NCI-H1092 (cell line): ENCODE measurements at places on chromosomes 2 and 18.

DNA sequence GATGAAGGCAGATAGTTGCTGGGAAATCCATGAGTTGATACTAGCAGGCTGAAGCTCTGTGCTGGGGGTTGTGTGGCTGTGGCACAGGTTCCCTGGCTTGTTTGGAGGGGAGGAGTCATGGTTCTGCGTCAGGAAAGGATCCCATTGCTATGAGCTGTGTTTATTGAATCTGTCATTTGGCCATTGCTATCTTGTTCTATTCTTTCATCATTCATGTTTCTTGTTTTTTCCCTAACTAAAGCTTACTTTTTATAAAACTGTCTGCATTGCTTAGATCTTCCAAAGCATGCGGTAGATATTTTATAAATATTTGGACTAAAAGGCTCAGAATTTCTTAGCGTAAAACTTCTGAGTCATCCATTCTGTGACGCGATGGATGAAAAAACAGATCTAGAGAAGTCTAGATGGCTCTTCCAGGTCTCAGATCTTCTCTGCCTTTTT is 335.3 kb downstream of the PTPRM start:
- DNase-seq: no peak

DNA sequence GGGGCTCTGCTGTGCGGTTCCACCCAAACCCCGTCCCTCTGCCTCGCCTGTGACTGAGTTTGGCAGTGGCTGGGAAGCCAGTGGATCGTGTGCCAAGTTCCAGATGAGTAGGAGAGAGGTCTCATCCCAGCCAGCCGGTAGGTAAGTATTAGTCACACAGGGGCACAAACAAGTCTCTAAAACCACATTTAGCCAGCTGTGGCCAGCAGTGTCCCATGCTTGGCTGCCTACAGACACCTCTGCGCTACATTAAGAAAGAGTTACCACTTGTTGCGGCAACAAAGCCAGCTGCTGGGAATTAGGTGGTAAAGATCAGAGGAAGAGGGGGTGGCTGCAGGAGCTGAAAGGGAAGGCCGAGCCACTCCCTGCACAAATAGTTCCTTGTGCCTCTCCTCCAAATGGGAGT is 81.2 kb downstream of the GATA6 start:
- DNase-seq: no peak

DNA sequence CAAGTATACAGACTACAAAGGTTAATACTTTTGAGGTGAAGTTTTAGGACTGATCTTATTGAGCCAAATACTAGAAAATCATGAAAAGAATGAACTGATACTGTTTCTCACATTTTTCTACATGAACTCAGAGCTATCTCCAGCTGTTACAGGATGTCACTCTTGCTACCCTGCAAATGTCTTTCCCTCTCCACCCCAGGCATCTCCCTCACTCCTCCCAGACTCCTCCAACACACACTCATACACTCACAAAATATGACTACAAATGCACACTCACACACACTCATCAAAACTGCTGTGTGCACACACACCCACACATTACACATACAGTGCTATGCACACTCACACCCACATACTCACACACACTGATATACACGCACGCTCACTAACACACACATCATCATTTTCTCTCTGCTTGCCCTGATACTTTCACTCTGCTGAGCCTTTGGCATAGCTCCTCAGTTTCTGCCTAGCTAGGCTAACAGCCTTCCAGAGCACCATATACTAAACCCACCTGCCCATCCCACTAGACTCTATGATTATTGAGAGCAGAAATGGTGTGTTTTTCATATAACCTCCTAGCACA is 273.3 kb downstream of the CD226 start:
- DNase-seq: no peak

DNA sequence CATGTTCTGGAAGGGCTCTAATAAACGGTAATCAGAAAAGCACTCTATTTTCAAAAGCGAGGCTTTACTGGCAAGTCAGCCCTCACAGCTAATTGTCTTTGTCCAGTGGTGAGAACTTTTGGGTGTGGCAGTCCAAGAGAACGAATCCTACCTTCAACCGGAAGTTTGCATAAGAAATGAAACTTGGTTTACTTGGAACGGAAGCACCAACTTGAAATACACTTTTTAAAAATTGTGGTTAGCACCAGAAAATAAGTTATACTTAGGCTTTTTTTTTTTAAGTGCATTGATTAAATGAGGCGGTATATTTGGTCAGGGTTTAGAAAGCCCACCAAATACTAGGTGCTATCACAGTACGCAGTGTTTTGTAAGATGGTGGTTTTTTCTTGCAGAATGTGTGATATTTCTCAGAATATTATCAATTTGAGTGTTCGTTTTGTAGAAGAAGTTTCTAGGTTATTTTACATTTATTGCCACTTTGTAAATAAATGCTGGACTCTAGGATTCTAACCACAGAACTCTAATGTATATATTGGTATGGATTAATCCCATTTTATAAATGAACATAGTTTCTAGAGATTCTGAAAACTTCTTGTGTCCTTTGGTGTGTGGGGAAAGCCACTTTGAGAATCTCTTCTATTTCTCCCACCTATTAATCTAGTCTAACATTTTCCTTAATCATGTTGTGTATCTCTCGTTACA is 1.2 kb downstream of the MYL12A start:
- DNase-seq: no peak

DNA sequence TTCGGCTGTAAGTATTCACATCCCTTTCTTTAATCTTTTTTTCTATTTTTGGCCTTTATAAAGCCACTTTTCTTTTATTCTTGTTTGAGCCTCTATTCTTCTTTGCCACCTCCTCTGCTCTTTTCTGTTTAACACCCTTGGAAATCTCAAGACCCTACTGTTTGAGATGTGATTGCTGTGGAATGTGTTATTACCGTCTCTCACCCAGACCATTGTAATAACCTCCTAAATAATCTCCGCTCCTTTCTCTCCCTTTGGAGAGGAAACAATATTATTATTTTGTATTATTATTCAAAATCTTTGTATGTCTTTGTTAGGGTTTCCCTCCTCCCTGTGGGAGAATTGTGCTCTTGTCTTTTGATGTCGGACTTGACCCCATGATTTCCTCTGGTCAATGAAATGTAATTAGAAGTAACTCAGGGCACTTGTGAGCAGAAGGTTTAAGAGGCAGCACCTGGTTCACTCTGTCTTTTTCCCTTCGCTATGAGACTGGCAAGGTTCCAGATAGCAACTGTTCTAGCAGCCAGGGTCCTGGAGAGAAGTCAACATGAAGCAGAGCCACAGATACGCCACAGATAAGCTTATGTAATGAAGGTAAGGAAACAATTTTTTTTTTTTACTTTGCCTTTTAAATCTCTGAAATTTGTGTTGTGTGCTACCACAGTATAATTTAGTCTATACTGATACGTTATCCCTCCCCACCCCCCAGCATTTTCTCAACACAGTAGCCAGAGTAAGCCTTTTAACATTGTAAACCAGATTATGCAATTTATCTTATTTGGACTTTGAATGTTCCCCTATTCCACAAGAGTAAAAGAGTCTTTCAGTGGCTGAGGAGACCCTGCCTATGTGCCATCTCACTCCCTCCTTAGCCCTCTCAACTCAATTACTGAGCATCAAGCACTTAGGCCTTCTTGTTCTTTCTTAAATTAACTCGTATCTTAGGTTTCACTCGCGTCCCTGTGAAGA is 601.2 kb upstream of the ZNF804A start:
- DNase-seq: peak; percentile 77

GRCh38 chr2:181152701-181153100 is 172.3 kb downstream of the UBE2E3 start:
- DNase-seq: no peak

- no peak for DNase-seq
Observed at GRCh38 chr2:10575609-10576280, 114.0 kb downstream of the NOL10 start.

- DNase-seq: no peak
Observed at GRCh38 chr18:58850786-58851469, 13.7 kb upstream of the ZNF532 start.

- no peak for DNase-seq
Observed at GRCh38 chr18:74153793-74154192, 5.5 kb downstream of the TIMM21 start.

GRCh38 chr2:194486326-194486725 is 1170.7 kb upstream of the SLC39A10 start:
- DNase-seq: no peak

- DNase-seq: no peak
Observed at GRCh38 chr18:8952769-8953760, 149.4 kb upstream of the NDUFV2 start.

- DNase-seq: no peak
Observed at GRCh38 chr2:170123593-170123992, 54.4 kb upstream of the MYO3B start.

GRCh38 chr18:63083020-63083531 is 236.5 kb downstream of the BCL2 start:
- DNase-seq: no peak

- DNase-seq: no peak
Observed at GRCh38 chr2:84956334-84957297, 14.3 kb upstream of the KCMF1 start.

DNA sequence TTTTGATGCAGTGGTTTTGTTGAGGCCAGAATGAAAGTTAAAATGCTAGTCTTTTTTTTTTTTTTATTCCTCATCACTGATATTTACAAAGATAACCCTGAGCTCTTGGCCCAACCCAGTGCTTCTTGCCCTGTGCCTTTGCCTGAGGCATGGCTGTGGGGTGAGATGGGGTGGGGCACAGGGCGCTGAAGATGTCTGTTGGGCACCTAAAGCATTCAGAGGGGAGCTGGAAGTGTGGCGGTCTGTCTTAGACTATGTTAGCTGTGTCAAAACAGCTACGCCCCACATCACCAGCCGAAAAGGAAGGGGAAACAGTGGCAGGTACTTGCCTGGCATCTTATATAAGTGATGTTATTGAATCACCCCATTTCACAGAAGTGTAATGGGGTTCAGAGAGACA is 20.7 kb downstream of the TOGARAM2 start:
- DNase-seq: no peak

DNA sequence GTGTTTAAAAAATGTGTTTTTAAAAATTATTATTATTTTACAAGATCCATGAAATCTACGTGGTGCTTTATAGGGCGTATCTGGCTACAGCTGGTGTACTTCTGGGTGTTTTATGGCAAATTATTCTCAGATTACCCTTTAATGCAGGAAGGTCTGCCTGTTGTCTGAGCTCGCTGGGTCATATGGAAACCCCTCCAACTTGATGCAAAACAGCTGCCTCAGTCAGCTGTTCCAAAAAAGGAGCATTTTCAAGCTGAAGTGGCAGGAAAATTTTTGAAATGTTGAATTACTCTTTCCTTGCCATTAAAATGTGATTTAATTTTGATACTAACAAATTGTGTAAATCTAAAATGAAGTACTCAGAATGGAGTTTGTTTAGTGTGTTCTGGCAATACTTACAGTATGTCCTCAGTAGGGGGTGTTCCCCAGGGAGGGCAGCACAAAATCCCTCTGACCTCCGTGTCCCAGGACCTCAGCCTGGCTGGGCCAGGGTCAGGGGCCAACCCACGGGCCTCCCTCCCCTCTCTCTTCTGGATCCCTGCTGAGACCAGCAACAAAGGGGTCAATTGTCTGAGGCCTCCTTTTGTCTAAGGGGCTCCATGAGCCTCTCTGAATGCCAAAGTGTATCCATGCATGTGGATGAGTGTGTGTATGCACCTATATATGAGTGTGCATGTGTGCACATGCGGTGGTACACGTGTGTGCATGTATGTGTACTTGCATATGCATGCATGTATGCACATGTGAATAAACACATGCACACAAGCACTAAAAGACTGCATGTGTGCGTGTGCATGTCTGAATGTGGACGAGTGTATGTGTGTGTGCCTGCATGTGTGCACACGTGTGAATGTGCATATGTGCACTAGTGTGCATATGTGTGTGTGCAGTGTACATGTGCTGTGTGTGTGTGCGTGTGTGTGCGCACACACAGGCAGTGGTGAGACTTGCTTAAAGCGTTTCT is 105.4 kb downstream of the ACOXL start:
- no peak for DNase-seq

DNA sequence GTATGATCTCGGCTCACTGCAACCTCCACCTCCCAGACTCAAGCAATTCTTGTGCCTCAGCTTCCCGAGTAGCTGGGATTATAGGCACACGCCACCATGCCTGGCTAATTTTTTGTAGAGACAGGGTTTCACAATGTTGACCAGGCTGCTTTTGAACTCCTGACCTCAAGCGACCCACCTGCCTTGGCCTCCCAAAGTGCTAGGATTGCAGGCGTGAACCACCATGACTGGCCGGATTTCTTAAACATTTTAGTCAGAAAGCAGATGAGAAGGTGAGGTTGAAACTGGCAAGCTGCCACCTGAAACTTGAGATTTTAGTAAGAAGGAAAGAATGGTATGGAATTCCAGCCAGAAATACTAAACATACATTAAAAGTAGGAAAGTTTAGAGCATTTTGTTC is 31.9 kb downstream of the KLHL23 start:
- DNase-seq: no peak

DNA sequence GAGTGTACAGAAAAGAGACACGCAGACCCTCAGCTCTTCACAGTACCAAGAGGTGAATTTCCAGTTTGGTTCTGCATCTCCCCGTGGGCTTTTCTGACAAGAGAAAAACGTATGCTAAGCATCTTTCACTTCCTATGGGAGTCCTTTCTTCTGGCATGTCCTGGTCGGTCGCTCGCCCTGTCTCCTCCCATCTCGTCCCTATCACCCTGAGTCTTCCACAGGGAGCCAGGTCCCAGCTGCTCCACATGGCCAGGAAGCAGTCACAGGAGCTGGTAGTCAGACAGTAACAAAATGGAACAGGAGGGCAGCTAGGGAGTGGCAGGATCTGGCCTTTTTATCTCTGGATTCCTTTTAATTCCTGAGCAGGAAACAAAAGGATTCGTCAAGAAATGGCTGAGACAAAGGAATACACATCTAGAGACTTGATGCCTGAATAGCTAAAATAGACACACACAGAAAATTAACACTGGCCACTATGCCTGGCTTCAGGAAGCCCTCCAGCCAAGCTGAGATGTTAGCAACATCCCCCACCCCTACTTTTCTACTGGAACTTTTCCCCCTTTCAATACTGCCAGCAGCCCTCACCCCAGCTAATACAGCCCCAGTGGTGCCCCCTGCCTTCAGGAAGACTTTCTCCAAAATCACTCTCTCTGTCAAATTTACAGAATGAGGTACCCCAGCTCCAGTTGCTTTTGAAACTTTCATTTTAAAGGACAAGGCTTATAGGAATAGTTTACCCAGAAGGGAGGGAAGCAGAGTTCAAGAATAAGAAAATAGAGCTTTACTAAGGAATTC is 136.1 kb downstream of the DNER start:
- DNase-seq: no peak

GRCh38 chr18:5415031-5415430 is 119.5 kb upstream of the ZBTB14 start:
- DNase-seq: no peak
